Spleen (tissue), 13 donors: ENCODE measurements at places on chromosomes 2 and 18.

DNA sequence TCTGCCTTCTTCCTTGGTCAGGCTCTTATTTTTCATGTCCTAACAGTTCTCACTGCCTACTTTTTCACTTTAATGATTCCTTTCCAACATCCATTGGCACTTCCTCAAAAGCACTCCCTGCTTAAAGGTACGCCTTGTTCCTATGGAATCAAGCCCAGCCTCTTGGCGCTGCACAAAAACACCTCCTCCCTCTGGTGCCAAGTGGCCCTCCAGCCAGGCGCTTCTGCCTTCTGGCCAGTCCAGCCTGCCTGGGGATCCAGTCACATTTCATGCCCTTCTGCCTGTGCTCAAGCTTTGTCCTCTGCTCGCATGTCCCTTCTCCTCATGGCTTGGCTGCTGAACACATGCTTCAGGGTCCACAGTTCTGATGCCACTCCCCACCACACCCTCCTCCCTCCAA is 6.3 kb downstream of the TPRKB start:
- peak; percentile 60 for DNase-seq

GRCh38 chr18:68017385-68017784 is 500.9 kb upstream of the DSEL start:
- no peak for DNase-seq

DNA sequence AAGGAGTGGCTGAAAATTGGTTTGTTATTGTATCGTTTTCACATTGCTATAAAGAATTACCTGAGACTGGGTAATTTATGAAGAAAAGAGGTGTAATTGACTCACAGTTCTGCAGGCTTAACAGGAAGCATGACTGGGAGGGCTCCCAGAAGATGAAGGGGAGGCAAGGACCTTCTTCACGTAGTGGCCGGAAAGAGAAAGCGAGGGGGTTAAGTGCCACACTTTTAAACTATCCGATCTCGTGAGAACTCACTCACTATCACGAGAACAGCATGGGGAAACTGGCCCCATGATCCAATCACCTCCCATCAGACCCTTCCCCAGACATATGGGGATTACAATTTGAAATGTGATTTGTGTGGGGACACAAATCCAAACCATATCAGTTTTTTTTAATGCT is 81.6 kb downstream of the FBXO15 start:
- no peak for DNase-seq

- DNase-seq = no peak
Measured at GRCh38 chr2:11022064-11022463, 110.3 kb downstream of the KCNF1 start.

DNA sequence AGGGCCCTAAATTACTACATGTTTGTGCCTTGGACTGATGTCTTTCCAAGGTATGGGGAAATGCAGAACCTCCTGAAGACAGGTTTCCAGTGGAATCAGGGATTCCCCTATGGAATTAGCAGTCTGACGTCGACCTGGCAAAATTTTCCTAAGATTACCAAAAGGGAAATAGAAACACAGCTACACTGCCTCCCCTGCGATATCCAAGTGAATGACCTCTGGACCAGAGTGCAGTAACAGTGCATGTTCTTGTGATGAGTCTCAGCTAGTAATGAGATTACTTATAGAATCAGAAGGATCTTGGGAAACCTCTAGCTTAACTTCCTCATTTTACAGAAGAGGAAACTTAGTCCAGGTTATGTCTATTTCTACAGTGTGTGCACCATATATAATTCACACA is 21.3 kb upstream of the CHST9 start:
- no peak for DNase-seq

- no peak for DNase-seq
Measured at GRCh38 chr2:20291106-20291564, 59.5 kb downstream of the PUM2 start.

DNA sequence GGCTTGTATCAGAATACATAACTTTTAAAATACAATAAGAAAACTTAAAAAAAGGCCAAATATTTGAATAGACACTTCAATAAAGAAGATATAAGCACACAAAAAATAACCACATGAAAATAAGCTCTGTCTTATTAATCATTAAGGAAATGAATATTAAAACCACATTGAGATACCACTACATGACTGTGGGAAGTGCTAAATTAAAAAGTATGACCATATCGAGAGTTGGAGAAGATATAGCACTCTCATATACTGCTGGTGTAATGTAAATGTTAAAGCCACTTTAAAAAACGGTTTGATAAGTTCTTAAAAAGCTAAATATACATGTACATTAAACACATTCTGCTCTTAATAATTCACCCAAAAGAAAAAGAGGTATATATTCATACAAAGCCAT is 104.6 kb upstream of the TRIB2 start:
- DNase-seq = no peak

- no peak for DNase-seq
Measured at GRCh38 chr18:25832001-25832604, 258.3 kb downstream of the SS18 start.

DNA sequence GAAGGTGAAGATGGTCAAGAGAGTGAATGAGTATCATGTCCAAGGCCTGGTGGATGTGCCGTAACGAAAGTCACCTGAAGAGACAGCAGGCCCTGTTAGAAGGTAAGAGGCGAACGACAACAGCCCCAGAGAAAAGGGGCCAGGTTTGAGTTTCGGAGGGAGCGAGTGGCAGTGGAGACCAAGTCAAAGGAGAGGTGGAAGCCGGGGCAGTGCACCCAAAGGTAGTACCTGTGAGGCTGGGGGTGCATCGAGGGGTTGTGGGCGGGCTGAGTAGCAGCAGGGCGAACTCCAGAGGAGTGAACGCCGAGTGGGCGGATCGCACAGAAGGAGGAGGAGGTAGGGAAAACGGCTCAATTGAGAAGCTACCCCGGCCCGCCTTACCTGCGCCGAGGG is 358 bp downstream of the USP37 start:
- no peak for DNase-seq

GRCh38 chr2:88824951-88825350 is 133.5 kb downstream of the RPIA start:
- no peak for DNase-seq

DNA sequence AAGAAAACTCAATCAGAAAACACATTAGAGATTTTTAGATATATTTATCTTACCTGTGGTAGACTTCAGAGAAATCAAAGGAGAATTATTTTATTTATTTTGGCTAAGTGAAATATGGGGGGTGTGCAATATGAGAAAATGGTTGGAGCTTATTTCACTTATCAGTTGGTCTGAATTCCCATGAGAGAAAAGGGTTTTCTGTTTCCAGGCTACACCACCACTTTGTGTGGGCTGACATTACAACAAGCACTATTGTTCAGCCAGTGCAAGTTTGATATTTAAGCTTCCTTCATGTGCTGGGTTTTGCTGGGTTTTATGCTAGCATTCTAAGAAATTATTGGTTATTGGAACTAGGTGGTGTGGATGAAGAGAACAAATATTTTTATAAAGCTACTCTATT is 33.5 kb downstream of the RMND5A start:
- DNase-seq = no peak

DNA sequence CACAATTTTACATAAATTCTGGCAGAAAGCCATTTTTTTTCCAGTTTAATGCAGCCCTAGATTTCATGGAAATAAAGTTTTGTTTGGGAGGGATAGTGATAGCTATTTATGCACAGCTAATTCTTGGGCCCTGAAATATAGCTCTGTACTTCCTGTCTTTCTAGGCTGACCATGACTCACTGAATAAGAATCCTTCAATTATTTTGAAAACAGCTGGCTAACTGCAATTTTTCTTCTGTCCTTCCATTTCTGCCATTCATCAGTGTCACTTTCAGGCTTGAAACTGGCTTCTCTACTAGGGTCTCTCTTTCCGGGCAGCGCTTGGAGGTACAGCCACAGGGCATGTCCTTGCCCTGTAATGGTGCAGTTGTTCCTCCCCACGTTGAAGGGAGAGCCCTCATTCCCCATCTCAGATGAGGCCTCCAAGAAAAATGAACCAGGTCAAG is 97.1 kb upstream of the TMEM178A start:
- no peak for DNase-seq

DNA sequence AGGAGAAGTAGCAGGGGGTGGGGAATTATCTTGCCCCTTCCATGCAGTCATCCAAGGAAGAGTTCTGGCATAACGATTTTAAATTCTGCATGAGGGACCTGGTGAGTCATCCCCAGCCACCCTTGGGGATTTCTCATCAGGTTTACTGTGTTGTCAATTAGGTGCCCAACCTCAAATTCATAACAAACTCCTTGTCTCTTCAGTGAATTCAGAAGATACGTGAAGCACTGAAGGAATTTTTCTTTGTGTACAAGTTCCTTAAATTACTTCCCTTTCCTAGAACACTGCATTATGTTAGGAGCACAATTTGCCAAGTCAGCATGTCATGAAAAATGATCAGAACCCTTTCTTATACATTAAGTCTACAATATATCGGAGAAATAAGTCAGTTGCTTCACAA is 70.8 kb upstream of the NOSTRIN start:
- no peak for DNase-seq

GRCh38 chr18:62732617-62733016 is 17.3 kb downstream of the PHLPP1 start:
- DNase-seq = no peak

GRCh38 chr2:43226558-43226954 is at the start of gene ZFP36L2:
ZFP36L2 (minus strand) TSS chr2:43226606; CDS start chr2:43226315, 291 bp downstream.
- DNase-seq = peak; percentile 100

DNA sequence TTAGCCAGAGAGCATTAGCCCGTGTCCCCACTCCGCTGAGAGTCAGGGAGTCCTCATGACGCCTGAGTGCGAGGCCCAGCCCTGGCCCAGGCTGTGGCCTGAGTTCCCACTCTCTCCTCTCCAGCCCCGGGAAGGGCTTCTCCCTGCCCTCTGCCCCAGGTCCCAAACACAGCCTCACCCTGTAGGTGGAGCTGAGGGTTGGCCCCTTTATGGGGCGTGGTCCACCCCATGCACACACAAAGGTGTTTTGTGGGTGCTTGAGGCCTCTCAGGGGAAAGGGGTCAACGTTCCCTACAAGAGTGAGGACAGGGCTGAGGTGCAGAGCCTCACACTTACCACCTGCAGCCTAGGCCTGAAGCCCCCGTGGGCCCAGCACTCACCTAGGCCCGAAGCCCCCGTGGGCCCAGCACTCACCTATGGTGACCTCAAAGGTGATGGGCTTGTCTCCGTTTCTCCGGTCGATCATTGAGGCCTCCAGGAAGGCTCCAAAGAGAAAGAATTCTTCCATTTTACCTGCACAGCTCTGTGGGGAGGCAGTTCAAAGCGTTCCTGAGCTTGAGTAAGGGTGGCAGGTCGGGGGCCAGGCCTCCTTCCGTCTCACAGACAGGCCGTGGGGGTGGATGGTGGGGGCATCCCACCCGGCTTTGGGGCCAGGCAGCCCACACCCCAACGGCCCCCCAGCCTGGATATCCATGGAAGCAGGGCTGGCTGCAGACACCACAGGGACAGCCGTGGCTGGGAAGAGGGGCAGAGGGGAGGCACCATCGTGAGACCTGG is 2.1 kb upstream of the OTOF start:
- DNase-seq = no peak

DNA sequence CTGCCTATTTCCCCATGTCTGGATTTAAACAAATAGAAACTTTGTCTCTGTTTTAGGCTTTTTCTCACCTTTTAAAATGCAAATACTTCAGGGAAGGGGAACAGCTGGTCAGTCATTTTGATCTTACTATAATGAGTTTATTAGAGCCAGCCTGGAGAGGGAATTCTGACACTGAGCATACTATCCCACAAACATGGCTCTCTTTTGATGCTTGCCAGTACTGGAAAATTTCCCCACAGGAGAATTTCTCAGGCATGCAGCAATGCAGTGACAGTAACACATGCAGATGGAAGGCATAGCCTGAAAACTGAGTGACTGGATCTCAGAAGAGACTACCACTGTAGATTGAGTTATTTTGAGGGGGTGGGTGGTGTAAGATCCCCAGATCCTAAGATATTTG is 974.3 kb upstream of the CELF4 start:
- DNase-seq = no peak

DNA sequence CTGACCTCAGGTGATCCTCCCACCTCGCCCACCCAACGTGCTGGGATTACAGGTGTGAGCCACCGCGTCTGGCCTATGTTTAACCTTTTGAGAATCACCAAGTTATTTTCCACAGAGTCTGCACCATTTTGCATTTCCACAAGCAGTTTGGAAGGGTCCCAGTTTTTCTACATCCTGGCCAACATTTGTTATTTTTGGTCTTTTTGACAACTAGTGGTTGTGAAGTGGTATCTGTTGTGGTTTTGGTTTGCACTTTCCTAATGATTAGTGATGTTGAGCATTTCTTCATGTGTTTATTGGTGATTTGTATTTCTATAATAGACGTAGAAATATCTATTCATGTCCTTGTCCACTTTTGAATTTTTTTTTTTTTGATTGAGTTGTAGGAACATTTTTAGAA is 67.9 kb downstream of the BIRC6 start:
- no peak for DNase-seq

DNA sequence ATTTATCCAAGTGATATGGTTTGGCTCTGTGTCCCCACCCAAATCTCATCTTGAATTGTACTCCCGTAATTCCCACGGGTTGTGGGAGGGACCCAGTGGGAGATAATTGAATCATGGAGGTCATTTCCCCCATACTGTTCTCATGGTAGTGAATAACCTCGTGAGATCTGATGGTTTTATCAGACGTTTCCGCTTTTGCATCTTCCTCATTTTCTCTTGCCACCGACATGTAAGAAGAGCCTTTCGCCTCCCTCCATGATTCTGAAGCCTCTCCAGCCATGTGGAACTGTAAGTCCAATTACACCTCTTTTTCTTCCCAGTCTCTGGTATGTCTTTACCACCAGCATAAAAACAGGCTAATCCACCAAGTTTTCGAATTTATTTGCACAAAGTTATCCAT is 20.3 kb upstream of the CHST10 start:
- no peak for DNase-seq
